ENCODE measurements at places on chromosomes 6 and 20. TPM values are rescaled to one million over a fixed set of nuclear protein-coding genes. Genes with fewer than 3 reads are reported as not detected.

CASS4 gene
- total RNA-seq, result 0.47 TPM

BCAS4 gene
- total RNA-seq, result 2.1 TPM

GPR6 gene
- not detected for total RNA-seq

TNFRSF21 gene
- 6.3 TPM for total RNA-seq

CRISP3 gene
- total RNA-seq, result not detected

CCN2 gene
- 33.0 TPM for total RNA-seq

HLA-G gene
- total RNA-seq, result not detected

C6orf15 gene
- not detected for total RNA-seq

GSTA1 gene
- not detected for total RNA-seq

EYS gene
- total RNA-seq, result 0.08 TPM

RBCK1 gene
- total RNA-seq, result 49.7 TPM

- H3K36me3 ChIP-seq, result no peaks in the 10 kb centered on the region
- H3K4me1 ChIP-seq, result no peaks in the 10 kb centered on the region
- DNase-seq, result no peak
- no peak overlapping the region for H3K27ac ChIP-seq
These were observed 735.6 kb downstream of the RFPL4B start for GRCh38 chr6:113082745-113083144.

- H3K4me1 ChIP-seq, result peaks cover 77% of the 10 kb centered on the region
- H3K27me3 ChIP-seq, result no peaks in the 10 kb centered on the region
- peak overlapping the region; percentile 57 for H3K4me3 ChIP-seq
- DNase-seq, result peak; percentile 73
- peaks cover 41% of the 10 kb centered on the region for H3K36me3 ChIP-seq
These were observed 158.1 kb downstream of the DTNBP1 start for GRCh38 chr6:15504581-15505350.

DNA sequence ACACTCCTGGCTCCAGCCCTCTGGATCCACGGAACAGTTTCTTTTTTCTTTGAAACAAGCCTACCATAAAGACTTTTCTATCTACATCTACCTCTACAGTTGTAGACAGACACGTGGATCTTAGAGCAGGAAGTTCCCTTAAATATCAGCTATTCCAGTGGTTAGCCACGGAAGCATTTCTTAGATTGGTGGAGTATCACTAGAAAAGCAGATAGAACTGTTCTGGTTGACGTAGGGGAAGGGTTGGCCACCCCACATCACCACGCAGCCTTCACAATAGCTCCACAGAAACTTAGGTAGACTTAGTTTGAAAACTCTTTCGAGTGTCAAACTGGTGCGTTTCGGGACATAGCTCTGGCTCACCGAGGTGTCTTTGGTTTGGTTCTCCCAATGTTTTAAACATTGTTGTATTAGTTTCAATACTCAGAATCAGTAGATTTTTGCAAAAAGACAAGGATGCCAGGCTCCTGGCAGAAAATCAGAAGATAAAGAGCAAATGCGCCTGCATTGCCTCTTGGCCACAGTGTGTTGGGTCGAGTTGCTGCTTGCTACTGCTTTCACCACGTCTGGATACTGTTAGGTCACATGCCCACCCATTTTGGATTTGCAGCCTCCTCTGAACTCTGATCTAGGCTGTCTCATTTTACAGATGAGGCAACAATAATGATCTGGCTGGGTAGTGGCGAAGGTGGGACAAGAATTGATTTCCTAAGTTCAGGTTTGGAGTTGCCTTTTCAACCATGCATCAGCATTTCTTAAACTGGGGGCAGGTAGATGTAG lies 71.5 kb upstream of the DTNBP1 start:
- H3K36me3 ChIP-seq, result no peaks in the 10 kb centered on the region
- H3K27me3 ChIP-seq, result no peaks in the 10 kb centered on the region
- no peak overlapping the region for H3K27ac ChIP-seq
- no peak overlapping the region for H3K4me3 ChIP-seq
- DNase-seq, result no peak

DNA sequence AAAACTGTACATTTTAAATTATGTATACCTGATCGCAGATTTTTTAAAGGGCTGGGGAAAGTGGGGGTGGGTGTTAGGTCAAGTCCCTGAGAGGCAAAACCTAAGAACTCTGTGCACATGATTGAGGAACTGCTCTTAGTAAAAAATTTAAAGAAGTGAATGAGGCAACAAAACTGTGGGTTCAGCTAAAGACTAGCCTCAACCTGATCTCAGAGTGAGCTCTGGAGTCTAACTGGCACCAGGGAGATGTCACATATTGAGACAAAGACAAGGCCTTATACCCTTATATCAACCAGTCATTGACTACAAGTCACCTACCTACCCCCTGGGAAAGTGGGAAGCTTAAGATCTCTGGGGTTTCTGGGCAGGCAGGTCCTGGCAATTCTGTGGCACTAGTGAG lies 27.4 kb upstream of the RUNX2 start:
- H3K4me1 ChIP-seq, result no peaks in the 10 kb centered on the region
- H3K27ac ChIP-seq, result no peak overlapping the region
- DNase-seq, result no peak
- H3K4me3 ChIP-seq, result no peak overlapping the region

GRCh38 chr6:4815584-4815983 lies 39.4 kb downstream of the CDYL start:
- H3K4me1 ChIP-seq, result peaks cover 31% of the 10 kb centered on the region
- no peak overlapping the region for H3K4me3 ChIP-seq
- no peak overlapping the region for H3K27ac ChIP-seq
- H3K27me3 ChIP-seq, result no peaks in the 10 kb centered on the region

DNA sequence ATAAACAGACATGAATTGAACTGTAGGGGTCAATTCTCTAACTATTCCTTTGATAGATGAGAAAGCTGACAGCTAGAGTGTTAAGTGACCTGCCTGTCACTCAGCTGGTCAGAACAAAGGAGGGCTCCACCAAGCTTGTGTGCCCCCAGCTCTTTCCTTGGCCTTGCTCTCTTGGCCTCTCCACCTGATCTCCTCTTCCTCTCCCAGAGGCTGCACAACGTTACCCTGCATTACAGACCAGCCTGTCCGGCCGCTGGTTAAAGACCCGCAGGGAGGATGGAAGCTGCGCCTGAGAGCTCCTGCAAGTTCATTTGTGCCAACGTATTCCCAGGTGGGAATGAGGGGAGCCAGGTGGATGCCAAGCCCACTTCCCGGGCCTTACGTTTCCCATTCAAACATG lies 22.5 kb downstream of the AGPAT4 start:
- no peak overlapping the region for H3K27ac ChIP-seq
- H3K27me3 ChIP-seq, result no peaks in the 10 kb centered on the region
- DNase-seq, result no peak
- H3K4me3 ChIP-seq, result no peak overlapping the region
- H3K36me3 ChIP-seq, result no peaks in the 10 kb centered on the region

GRCh38 chr6:13635948-13636658 lies 21.0 kb downstream of the NOL7 start:
- no peak overlapping the region for H3K4me3 ChIP-seq
- peaks cover 61% of the 10 kb centered on the region for H3K36me3 ChIP-seq
- DNase-seq, result no peak
- H3K27ac ChIP-seq, result no peak overlapping the region

DNA sequence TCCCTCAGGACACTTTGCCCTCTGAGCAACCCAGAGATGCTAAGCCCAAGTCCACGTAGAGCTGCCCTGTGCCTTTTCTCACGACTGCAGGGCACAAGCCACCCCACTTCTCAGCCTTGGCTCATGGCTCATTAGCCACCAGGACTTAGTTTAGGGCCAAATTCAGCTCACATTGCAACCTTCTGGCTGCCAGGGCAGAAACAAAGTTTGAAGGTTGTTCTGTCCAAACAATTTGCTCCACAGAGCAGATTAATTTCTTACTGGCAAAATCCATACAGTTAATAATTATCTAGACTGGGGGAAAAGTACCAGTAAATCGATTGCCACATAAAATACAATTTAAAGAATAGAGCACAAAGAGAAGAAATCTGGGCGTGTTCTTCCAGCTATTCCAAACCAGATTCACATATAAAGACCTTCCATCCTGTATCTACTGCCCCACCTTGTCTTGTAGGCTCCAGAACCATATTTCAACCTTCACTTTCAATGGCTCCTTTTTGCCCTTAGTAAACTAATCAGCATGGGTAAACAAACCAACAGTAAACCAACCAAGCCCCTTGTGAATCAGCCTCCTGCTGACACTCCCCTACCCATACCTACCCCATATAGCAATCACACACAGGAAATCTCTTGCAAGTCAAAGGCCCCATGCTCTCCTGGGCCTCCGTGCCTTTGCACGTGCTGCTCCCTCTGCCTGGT lies 101.9 kb downstream of the QRSL1 start:
- H3K4me1 ChIP-seq, result no peaks in the 10 kb centered on the region
- no peaks in the 10 kb centered on the region for H3K36me3 ChIP-seq
- H3K4me3 ChIP-seq, result no peak overlapping the region
- no peak for DNase-seq
- H3K27ac ChIP-seq, result no peak overlapping the region
- no peaks in the 10 kb centered on the region for H3K27me3 ChIP-seq

- peaks cover 9% of the 10 kb centered on the region for H3K36me3 ChIP-seq
- DNase-seq, result no peak
- H3K27ac ChIP-seq, result peak overlapping the region; percentile 95
- H3K4me1 ChIP-seq, result peaks cover 41% of the 10 kb centered on the region
These were observed 611 bp downstream of the CNPY3 start for GRCh38 chr6:42929821-42930360.

All from left ventricle myocardium inferior (tissue), 1 donor.